Stimulated activated CD4-positive, alpha-beta T cell treated with anti-CD3 and anti-CD28 coated beads, Interleukin-1b, Interleukin-23, amount 100 ng/mL, for 48 hours (primary cell): ENCODE measurements at places on chromosomes 7 and 10.

DNA sequence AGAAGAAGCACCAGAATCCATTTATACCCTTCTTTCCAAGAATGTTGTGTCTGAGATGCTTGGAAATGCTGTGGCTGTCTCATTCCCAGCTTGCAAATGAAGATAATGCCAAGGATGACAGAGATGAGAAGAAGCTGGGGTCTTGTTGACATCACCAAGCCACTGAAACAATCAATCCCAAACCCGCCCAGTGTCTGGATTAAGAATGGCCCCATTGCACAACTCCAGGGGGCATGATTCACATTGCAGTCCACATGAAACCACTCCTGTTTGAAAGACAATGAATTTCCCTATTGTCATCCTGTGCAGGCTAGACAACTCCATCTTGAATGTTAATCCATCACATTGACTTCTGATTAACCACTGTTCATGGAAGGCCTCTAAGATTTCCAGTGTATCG lies 28.6 kb downstream of the SORBS1 start:
- DNase-seq: no peak

DNA sequence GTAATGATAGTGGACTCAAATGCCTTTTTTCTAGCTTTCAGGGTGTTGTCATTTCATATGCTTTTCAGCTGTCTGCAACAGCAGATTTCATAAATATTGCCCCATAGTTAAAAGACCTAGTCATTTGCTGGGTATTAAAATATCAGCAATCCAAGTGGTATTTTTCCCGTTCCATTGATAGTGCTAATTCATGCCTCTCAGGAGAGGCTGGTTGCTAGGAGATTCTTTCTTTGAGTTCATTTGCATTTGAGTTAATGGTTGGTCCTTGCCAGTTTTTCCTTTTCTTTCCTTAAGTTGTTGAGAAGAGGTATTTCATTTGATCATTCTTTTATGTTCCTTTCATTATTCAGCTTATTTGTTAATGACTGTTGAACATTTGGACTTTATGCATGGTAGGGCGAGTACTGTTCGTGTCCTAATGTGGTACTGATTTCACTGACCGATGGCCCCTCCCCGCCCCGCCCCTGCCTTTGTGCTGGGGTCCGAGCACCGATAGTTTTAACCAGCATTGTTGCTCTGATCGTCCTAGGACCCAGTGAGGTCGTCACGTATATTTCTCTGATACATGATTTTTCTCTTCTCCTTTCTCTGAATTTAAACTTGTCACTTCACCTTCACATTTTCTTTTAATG lies 128.6 kb downstream of the CCNY start:
- DNase-seq: no peak

DNA sequence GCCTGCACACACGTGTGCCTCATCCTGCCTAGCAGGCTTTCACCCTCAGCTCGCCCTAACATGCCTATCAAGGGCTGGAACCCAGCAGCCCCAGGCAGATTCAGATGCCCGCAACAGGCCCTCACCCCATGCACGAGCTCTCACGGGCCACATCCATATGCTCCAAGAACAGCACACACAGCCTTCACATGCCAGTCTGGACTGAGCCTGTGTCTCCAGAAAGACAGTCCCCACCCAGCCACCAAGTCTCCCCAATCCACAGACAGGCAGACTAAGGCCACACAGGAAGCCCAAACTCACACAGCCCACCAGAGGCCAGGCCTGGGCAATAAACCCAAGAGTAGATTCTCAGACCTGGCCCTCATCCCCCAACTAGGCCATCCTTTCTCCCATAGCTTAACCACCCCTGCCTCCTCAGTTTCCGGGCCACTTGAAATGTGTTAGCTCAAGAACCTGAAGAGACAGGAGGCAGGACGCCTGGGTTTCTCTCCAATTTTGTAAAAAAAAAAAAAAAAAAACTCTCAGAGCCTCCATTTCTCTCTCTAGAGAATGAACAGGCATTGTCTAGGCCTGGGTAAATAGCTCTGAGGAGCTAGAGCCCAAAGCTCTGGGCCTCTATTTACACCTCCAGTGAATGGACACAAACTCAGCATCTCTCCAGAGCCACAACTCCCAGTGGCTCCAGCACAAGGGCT lies 6.8 kb downstream of the LDB1 start:
- no peak for DNase-seq

DNA sequence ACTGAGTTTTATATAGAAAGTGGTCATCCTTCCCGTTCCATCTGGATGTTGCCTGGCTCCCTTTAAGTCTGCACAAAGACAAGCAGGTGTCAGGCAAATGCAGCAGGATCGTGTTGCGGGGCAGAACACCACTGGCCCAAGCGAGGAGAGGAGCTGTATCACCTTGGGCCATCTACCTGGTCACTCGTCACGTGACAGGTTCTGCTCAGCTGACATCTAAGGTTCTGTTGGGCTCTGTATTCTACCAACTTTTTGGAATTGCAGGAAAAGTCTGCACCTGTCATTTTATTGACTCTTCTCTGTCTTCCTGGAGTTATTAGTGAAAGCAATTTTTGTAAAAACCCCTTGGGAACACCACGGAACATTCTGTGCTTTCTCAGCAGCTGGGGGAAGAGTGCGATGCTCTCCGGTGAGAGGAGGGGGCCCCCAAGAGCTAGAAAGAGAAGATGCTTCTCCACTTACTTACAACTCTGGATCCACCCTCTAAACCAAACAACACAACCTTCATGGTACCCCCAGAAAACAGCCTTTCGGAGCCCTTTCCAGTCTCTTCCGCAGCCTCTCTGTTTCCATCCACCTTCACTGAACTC lies 83.4 kb upstream of the NMT2 start:
- DNase-seq: no peak

GRCh38 chr7:151308791-151309190 lies 32.8 kb upstream of the NUB1 start:
- DNase-seq: no peak

DNA sequence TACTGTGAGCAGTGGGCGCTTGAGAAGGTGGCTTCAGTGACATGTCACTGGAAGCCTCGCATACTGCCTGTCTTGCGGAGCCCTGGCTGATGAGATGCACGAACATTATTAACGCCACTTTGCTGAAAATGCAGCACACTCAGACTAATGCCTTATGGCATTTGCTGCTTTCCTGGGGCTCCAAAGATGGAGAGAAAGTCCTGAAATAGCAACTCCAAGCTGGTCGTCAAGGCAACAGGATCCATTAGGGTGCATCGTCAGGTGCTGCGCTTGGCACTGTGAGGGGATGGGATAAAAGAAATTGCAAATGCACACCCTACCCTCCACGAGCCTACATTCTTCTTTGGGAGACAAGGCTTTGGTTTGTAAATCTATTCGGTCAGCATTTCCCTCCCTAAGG lies 592.5 kb downstream of the TYW1 start:
- no peak for DNase-seq

GRCh38 chr7:94838717-94839116 lies 68.7 kb upstream of the PPP1R9A start:
- no peak for DNase-seq

DNA sequence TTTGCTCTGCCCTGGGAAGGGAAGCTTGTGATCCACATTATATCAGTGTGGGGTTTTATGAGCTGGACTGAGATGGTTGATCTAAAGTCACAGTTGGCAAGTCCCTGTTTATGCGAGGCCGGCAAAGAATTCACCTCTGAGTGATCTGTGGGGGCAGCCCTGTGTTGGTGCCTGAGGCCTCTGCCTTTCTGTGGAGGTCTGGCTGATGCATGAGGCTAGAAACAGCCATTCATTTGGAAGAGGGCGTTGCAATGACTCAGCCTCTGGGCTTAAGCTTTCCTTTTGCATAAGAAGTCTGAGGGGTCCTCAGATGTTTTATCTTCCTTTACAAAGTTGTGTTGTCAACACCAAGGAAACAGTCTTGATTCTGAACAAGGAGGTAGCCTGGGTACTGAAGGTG lies 126.9 kb downstream of the MGMT start:
- DNase-seq: no peak

- DNase-seq: no peak
Measured at GRCh38 chr7:154918266-154918665, 84.7 kb downstream of the PAXIP1 start.

DNA sequence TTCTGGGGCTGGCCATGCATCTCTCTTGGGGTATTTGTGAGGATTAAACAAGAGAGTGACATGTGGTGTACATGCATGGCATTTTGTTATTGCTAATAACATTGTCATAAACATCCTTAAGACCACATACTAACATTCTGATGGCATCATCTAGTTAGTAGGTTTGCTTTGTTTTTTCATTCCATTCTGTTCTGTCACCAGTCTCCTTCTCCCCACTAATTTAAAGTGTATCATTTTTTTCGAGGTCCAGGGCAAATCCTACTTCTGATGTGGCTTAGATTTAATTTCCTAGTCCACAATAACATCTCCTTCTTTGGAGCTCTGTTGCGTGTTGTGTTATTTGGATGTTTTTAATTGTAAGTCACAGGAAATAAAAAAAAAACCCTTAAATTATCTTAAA lies 248.1 kb downstream of the LRMDA start:
- DNase-seq: no peak

DNA sequence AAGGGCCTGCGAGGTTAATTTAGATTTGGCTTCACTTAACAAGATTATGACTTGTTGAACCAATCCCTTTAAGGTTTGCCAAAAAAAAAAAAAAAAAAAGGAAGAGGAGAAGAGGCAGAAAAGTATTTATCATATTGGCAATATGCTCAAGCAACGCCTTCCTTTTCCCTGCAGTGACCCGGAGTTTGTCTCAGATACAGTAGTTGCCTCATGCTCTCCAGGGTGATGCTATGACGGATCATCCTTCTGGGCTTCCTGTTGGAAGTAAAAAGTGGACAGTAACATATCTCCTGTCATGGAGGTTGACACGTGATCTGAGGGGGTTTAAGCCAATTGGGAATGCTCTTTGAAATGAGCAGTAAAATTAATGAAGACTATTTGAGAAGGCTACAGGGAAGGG lies 117.3 kb downstream of the BMPER start:
- no peak for DNase-seq

DNA sequence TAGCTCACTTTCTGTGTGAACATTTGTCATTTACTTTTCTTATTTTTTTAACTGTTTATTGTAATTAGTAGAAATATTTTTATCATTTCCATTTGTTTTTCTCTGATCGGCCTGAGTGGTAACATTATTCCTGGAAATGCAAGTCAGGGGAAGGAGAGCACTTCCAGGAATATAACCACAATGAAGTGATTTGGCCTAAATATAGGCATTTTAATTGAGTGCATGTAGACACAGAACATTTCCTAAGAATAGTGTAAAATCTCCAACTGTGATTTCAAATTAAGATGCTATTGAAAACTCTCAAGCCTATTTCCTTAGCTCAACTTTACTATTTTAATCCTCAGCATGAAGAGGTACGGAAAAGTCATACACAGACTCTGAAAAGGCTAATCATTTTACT lies 86.5 kb upstream of the SKAP2 start:
- no peak for DNase-seq

DNA sequence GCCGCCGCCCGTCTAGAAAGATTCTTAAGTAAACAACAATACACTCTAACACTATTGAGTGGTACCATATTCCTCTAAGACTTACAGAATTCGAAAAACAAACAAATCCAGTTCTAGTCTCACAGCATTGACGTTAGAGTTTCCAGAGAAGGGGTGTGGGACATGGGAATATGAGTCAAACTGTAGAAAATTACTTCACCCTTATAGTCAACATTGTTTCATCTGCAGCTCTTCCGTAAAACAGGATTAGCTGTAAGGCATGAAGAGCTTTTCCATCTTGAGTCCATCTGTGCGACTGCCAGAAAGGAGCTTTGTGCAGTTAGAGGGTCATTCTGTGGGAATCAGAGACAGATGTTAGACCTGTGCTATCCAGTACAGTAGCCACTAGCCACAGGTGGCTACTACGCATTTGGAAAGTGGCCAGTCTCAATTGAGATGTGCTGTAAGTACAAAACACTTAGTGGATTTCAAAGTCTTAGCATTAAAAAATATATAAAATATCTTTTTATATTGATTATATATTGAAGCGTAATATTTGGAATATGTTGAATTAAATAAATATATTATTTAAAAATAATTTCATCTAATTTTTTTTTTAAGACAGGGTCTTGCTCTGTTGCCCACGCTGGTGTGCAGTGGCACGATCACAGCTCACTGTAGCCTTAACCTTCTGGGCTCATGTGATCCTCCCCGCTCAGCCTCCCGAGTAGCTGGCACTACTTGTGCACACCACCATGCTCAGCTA lies 79.8 kb upstream of the MPP7 start:
- no peak for DNase-seq

- DNase-seq: no peak
Measured at GRCh38 chr7:27110186-27111031, 7.9 kb upstream of the HOXA2 start.

- DNase-seq: no peak
Measured at GRCh38 chr7:112214883-112215282, 8.4 kb downstream of the ZNF277 start.

DNA sequence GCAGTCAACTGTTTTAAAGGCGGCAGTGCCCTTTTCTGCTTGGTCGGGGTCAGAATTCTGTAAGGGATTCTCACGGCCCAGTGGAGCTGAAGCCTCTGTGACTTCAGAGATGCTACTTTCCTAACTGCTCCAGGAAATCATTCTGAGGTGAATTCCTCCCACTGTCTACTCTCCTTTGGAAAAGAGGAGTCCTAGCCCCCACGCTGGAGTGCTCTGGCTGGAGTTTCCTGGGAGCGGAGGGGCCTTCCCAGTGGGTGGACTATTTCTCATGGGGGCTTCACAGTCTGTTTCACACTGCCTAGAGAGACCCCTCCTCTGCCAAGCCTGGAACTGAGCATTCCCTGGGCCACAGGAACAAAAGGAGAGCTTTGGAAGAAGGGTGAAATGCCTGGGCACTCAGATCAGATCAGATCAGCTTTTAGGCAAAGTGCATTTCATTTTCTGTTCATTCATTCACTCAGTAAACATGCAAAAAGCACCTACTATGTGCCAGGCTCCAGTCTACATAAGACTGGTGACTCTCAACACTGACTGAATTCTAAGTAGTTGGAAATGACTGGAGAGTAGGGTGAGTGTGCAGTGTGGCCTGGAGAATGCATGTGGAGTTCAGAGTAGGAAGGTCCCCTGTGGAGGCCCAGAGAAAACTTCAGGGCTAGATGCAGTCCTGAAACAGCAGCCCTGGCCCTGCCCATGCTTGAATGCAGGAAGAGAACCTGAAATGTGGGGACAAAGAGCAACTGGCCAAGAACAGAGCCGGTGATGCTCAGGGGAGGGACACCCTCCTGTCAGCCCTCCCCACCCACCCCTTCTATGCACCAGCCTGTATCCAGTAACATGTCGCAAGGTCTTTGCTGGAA lies 12.2 kb downstream of the ZNF488 start:
- no peak for DNase-seq

DNA sequence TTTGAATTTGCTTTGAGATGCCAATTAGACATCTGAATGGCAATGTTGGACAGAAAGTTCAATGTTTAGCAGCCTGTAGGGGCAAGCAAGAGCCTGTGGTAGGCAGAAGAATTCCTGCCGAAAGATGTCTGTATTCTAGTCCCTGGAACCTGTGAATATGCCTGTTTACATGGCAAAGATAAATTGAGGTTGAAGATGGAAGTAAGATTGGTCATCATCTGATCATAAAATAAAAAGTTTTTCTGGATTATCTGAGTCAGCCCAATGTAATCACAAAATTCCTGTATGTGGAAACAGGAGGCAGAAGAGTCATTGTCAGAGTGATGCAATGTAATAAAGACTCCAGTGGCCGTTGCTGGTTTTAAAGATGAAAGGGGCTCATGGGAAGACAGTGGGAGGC lies 430.5 kb downstream of the MDFIC start:
- DNase-seq: no peak
